ENCODE measurements at places on chromosomes 3 and 15.

GRCh38 chr3:72548461-72548860 is 299.8 kb downstream of the SHQ1 start:
- no peak for DNase-seq

- no peak for DNase-seq
Measured at GRCh38 chr3:52440249-52440551, 4.7 kb downstream of the SEMA3G start.

- peak; percentile 65 for DNase-seq
Measured at GRCh38 chr15:68783226-68784058, 37.3 kb downstream of the ANP32A start.

- DNase-seq, result no peak
Measured at GRCh38 chr3:124818398-124819091, 68.6 kb downstream of the ITGB5 start.

GRCh38 chr3:133991209-133991608 is 38.5 kb downstream of the SLCO2A1 start:
- no peak for DNase-seq

DNA sequence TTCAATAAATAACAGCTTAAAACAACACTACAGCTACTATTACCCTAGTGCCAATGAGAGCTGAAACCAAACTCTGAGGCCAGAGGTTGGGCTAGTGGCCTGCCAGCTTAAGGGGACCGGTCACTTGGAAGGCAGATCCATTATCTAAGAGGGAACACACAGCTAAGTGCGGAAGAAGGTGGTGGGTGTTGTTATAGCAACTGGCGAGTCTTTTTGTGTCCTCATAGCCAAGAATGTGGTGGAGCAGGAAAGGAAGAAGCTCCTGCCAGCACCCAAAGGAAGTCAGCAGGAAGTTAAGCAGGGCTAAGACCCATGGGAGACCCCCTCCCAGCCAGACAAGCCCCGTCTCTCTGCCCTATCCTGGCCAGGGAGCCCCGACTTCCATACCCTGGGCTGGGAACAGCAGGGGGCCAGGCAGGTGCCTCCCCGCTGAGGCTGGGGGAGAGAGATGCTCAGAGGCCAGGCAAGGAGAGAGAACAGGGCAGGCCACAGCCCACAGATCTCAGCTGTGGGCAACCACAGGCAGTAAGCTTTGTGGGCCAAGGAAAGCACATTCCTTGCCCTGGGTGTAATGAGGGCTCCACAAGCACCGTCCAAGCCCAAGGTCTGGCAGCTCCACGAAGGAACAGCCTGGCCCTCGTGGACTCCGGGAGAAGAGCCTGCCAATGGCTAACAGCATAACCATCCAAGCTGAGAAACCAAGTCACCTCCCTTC is 34.0 kb upstream of the HRH1 start:
- DNase-seq, result no peak
